ENCODE measurements at places on chromosomes 2 and 18. TPM values are rescaled to one million over a fixed set of nuclear protein-coding genes. Genes with fewer than 3 reads are reported as not detected.

The B3GNT7 gene
- total RNA-seq, result 4.4 TPM

The ATOH8 gene
- 9.8 TPM for total RNA-seq

The C1QL2 gene
- total RNA-seq, result not detected

The LCT gene
- total RNA-seq, result not detected

The SPATA3 gene
- total RNA-seq, result not detected

The POTEJ gene
- total RNA-seq, result 0.60 TPM

The BCL11A gene
- total RNA-seq, result 0.65 TPM

The IGFBP5 gene
- total RNA-seq, result 5.0 TPM

The FTCDNL1 gene
- total RNA-seq, result 0.40 TPM

The EMILIN1 gene
- total RNA-seq, result 42.3 TPM

The PEX13 gene
- 27.2 TPM for total RNA-seq

The SP140 gene
- total RNA-seq, result not detected

The IL1RL1 gene
- total RNA-seq, result 0.40 TPM

The MATN3 gene
- 0.87 TPM for total RNA-seq

The DCDC2C gene
- not detected for total RNA-seq

The DHX57 gene
- total RNA-seq, result 9.1 TPM

The ALPI gene
- total RNA-seq, result not detected

The POU3F3 gene
- total RNA-seq, result not detected

The HOXD10 gene
- total RNA-seq, result 4.4 TPM

The ELOA2 gene
- not detected for total RNA-seq

The RAB27B gene
- total RNA-seq, result under 0.01 TPM

The SF3B1 gene
- total RNA-seq, result 129 TPM

The TWIST2 gene
- 0.44 TPM for total RNA-seq

The PAPOLG gene
- total RNA-seq, result 8.9 TPM

The MEIS1 gene
- total RNA-seq, result 8.1 TPM

The TUBB8B gene
- total RNA-seq, result not detected

The DSG1 gene
- not detected for total RNA-seq

The MROH2A gene
- total RNA-seq, result not detected

The DPY30 gene
- total RNA-seq, result 51.2 TPM

The SPDYA gene
- 0.20 TPM for total RNA-seq

The TTR gene
- total RNA-seq, result not detected

The REG1B gene
- not detected for total RNA-seq

The RGPD3 gene
- total RNA-seq, result under 0.01 TPM

The LPIN1 gene
- 12.2 TPM for total RNA-seq

The CNDP1 gene
- total RNA-seq, result not detected

The DNAJC5G gene
- 0.44 TPM for total RNA-seq

The MAPRE2 gene
- total RNA-seq, result 13.3 TPM

The MOGAT1 gene
- not detected for total RNA-seq
